ENCODE measurements at places on chromosomes 5 and 9. TPM values are rescaled to one million over a fixed set of nuclear protein-coding genes. Genes with fewer than 3 reads are reported as not detected.

DNA sequence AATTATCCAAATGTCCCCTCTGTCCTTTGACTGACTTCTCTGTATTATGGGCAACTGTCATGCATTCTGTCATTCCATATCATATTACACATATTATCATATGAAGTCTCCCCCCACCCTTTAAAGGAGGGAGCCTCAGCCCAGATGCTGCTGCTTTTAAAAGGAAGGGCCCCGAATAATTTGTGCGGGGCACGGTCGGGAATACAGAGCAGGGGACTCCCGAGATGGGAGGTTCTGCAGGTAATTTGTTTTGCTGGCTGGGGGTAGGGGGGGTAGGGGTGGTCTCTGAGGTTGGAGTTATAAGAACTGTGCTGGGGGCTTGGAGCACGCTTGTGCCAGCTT lies 10.1 kb upstream of the LHX2 start:
- no peak for DNase-seq

DNA sequence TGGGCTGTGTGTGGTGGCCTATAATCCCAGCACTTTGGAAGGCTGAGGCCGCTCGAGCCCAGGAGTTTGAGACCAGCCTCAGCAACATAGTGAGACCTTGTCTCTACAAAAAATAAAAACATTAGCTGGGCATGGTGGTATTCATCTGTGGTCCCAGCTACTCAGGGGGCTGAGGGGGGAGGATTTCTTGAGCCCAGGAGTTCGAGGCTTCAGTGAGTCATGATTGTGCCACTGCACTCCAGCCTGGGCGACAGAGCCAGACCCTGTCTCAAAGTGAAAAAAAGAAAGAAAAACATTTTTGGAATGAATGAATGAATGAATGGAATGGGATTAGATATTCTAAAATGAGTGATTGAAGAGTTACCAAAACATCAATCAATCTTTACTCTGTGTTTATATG lies 85.8 kb downstream of the FGF1 start:
- DNase-seq = no peak

The ANP32B gene
- 30.8 TPM for total RNA-seq

The PDGFRB gene
- 13.0 TPM for total RNA-seq

DNA sequence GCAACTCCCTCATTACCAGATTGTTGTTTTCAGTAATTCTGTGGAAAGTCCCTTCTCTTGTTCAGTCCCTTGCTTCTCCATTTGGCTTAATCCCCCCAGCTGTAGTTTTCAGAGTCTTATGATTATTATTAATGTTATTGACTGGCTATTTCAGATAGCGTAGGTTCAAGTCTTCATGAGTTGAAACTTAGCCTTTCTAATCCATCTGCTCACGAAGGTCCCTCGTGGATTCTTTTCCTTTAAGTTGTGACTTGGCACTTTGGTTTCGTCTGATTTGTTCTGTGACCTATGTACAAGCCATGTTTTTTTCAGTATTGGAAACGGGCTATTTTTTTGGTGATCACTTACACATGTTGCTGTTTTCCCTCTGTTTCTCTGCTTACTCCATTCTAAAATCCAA lies 260.3 kb downstream of the TMEM167A start:
- no peak for DNase-seq

DNA sequence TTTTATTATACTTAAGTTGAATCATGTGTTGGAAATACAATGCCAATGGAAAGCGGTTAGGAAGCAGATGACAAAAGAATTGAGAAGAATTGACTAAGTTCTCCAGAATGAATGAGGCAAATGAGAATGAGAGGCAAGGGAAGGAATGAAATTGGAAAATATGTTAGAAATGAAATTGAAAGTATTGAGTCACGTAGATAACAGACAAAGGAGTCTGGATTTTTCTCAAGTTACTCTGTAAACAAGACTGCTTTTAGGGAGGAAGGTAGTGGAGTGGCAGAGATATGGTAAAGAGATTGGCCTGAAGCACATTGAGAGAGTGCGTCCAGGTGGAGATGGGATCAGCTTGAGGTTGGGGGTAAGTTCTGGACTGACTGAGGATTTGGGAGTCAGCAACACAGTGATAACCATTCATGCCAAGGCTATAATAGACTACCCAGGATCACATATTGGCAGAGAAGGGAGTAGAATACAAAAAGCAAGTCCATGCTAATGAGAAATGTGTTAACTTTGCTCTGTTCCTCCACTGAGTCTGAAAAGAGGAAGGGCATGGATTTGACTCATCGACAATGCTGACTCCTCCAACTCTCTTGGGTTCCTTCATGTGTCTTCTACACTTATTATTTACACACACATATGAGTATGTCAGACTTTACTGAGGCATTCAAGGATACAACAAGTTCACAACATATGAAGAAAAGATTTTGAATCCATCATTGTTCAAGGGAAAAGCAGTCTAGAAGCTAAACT lies 814.2 kb upstream of the ZNF608 start:
- DNase-seq = no peak

GRCh38 chr5:81530919-81531318 lies 137.0 kb upstream of the ACOT12 start:
- DNase-seq = no peak

DNA sequence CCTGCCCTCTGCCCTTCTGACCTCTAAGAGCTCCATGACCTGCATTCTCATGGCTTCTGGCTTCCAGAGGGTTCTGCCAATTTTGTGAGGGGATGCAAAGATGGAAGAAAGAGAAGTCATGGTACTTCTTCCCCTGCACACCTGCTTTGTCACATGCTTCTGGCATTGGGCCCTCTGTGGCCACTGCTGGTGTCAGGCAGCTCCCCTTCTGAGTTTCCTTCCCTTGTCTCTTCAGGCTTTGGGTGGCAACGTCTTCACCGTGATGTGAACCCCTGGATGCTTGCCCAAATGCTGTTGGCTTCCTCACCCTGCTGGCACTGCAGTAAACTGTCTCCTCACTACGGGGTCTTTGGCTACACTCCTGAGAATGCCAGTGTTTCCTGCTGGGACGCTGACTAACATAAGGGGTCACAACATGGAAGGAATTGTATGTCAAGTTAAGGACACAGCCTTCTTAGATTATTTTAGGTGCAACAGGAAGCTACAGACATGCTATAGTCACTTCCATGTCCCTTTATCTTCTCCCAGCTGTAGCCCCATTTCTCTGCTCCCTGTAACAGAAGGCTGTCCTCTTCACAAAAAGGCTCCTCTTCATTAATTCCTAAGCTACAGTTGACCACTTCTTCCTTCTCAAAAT lies 8.9 kb upstream of the CLINT1 start:
- no peak for DNase-seq

DNA sequence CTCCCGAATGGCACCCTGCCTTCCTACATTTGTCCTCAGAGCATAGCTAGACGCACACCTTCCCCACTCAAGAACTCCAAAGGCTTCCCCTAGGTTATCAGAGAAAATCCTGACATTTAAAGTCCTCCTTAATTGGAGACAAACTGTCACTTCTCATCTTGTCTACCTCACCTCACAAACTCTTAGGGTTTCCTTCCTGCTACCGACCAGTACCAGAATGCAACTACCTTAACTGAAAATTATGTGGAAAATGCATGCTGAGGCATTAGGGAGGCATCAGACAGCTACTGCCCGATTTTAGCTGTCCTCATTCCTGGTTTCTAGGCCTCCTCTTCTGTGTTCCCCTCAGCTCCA lies 17.9 kb upstream of the TNIP1 start:
- DNase-seq = no peak

- DNase-seq = no peak
Observed at GRCh38 chr9:83396813-83397212, 141.4 kb downstream of the FRMD3 start.

The SLCO6A1 gene
- not detected for total RNA-seq

The SLC45A2 gene
- not detected for total RNA-seq

The AK8 gene
- 1.5 TPM for total RNA-seq

The CDH18 gene
- 0.41 TPM for total RNA-seq

DNA sequence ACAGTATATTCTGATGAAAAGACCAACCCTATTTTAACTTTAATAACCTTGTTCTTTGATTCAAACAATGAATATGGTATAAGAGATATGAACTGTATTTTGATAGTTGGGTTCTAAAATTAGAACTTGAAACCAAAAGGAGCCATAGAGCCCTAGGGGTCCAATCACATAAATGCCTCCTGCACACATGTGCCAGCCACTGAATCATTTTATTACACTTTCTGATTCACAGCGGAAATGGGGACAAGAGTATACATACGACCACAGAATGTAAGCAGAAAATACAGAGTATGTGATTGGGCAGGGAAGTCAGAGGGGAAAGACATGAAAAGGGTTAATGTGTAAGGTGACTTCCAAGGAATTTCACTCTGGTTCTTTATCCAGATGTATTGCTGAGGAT lies 1000.2 kb downstream of the NR2F1-AS1 start:
- no peak for DNase-seq

DNA sequence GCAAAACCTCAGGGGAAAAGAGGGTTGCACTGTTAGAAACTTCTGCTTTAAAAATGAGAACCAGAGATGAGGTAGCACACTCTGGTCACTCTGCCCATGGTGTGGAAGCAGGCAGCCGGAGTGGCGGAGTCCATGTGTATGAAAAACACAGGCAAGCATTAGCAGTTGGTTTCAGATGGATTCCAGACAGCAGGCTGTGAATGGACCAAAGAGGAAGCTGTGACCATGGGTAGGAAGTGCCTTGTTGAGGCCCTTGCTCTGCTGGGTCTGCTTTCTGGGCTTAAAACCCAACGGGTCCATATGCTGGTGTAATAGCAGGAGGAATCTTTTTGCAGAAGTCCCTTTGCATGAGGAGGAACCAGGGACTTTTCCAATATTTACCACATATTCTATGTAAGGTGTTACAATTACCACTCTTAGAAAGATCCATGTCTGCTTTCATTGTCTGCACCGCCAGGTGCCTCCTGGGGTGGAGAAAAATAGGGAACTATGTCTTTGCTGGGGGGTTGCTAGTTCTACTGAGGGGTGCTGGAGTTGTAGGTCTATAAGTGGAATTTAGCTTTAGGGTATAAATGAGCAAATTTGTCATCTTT lies 77.0 kb downstream of the ANKRD55 start:
- no peak for DNase-seq

GRCh38 chr9:83133316-83133715 lies 70.4 kb upstream of the RASEF start:
- DNase-seq = no peak

- no peak for DNase-seq
Observed at GRCh38 chr9:79131246-79131774, 440.5 kb upstream of the TLE4 start.

The DIPK1B gene
- 247 TPM for total RNA-seq

DNA sequence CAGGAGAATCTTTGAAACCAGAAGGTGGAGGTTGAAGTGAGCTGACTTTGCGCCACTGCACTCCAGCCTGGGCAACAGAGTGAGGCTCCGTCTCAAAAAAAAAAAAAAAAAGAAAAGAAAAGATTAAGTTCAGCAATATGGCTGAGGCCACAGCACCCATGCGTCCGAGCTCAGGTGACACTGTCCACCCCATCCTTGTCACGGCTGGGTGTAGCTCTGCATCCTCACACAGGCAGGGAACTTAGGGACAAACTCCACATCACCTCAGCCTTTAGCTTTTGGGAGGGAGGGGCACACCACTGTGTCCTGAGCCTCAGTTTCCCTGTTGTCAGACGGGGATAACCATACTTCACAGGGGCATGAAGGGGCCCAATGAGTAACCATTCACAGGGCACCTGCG lies 15.5 kb downstream of the FGD3 start:
- DNase-seq = no peak

The SPATA31D4 gene
- total RNA-seq = not detected

The MEGF10 gene
- 15.5 TPM for total RNA-seq

DNA sequence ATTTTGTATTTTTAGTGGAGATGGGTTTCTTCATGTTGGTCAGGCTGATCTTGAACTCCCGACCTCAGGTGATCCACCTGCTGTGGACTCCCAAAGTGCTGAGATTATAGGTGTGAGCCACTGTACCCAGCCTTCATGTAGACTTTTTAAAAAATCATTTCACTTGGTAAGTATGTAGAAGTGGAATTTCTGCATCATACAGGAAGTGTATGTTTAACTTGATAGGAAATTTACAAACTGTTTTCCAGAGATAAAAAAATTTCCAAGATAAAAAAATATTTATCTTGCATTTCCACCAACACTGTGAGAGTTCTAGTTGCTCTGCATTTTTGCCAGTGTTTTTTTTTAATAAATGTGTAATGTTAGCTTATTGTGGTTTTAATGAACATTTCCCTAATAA lies 155.8 kb downstream of the ZNF608 start:
- DNase-seq = no peak

DNA sequence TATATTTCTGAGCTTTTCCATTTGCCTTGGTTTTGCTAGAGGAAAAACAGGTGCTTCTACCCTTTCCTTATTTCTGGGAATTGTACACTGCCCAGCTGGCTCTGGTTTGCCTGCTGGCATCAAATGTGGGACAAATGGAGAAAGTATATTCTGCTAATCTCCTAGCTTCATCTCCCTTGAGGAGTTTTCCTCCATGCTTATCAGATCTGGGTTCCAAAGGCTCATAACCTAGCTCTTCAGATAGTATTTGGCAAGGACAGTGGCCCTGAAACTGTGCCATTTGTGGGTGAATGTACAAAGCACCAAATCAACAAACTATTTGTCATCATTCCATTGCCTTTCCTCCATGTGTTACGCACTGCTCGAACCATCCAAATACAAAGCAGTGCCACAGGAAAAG lies 16.2 kb downstream of the PRLR start:
- DNase-seq = no peak

The BTNL3 gene
- total RNA-seq = not detected

All from glomerular endothelial cell (primary cell).